ENCODE measurements at places on chromosomes 1 and 21.

DNA sequence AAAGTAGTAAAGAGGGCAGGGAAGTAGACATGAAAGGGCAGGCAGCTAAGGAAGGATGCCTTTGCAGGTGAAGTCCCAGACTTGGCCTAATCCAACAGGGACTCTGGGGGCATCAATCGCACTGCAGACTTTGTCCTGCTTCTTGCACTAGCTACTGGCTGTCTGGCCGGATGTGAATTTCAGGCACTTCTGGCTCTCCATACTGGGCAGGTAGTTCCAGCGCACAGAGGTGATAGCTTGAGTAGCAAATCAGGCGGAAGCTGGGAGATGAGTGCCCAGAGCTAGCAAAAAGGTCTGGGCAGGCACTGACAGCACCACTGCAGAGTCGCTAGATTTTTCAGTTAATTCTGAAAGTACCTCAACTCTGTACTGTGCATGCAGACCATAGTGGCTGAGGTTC is 997 bp downstream of the RSPH1 start:
- peaks cover 10% of the 10 kb centered on the region for H3K4me1 ChIP-seq
- no peak overlapping the region for H3K4me3 ChIP-seq
- no peak overlapping the region for H3K27ac ChIP-seq
- no peaks in the 10 kb centered on the region for H3K27me3 ChIP-seq

DNA sequence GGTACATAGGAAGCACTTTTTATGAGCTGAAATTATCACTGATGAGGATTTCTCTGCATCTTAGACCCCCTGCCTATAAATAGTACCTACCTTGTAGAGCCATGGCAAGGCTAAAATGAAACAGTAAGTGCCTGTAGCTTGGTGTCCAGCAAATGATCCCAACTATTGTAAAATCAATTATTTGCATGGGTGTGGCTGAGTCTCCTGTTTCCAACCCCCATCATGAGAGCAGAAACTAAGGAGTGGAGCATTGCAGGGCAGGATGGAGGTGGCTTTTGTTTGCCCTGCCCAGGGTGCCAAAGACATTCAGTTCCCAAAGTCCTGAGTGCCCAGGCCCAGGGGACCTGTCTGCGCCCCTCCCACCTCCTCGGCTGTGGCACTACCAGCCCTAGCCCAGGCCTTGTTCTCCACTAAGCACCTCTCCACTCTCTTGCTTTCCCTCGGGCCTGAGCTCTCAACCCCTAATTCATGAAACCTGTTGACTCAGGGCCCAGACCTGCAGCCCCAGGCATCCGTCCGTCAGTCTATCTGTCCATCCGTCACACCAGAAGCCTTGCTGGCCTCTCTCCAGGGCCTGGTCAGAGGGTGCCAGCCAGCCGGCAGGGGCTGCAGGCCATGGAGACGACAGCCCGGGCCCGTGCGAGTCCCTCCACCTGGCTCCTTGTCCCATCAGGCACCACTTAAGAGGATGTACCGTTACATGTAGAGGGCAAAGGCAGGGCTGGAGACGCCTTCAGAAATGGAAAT is 39.6 kb downstream of the PAX7 start:
- H3K27me3 ChIP-seq, result no peaks in the 10 kb centered on the region
- H3K4me1 ChIP-seq, result no peaks in the 10 kb centered on the region
- no peak for DNase-seq
- no peak overlapping the region for H3K27ac ChIP-seq
- H3K36me3 ChIP-seq, result no peaks in the 10 kb centered on the region

GRCh38 chr1:82879701-82880305 is 1079.1 kb downstream of the ADGRL2 start:
- no peaks in the 10 kb centered on the region for H3K36me3 ChIP-seq
- DNase-seq, result no peak
- H3K27ac ChIP-seq, result no peak overlapping the region
- H3K4me1 ChIP-seq, result no peaks in the 10 kb centered on the region
- H3K4me3 ChIP-seq, result no peak overlapping the region

DNA sequence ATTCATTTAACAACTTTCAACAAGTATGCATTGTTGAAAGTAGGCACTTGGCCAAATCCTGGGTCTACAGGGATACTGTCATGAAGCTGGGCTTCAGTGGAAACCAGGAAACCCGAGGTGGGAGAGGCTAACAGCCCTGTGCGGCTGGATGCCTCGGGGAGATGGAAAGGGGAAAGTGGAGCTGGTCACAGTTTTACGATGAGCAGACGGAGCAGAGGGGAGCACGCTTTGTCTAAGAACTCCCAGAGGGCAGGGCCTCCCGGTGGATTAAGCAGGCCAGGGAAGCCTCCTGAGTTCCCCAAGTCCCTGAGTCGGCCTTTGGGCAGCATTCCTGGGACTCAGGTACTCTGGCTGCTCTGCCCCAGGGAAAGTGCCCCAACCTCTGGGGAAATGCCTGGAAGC is 23.8 kb downstream of the STUM start:
- no peak for DNase-seq
- no peaks in the 10 kb centered on the region for H3K4me1 ChIP-seq
- H3K36me3 ChIP-seq, result no peaks in the 10 kb centered on the region
- no peak overlapping the region for H3K27ac ChIP-seq
- peaks cover 3% of the 10 kb centered on the region for H3K27me3 ChIP-seq

- DNase-seq, result no peak
- H3K36me3 ChIP-seq, result no peaks in the 10 kb centered on the region
- H3K27ac ChIP-seq, result no peak overlapping the region
Observed at GRCh38 chr1:71908303-71908702, 374.0 kb downstream of the NEGR1 start.

GRCh38 chr1:194813096-194813495 is 1626.7 kb upstream of the B3GALT2 start:
- H3K4me1 ChIP-seq, result no peaks in the 10 kb centered on the region
- DNase-seq, result no peak
- no peaks in the 10 kb centered on the region for H3K27me3 ChIP-seq
- no peak overlapping the region for H3K27ac ChIP-seq
- H3K4me3 ChIP-seq, result no peak overlapping the region
- no peaks in the 10 kb centered on the region for H3K36me3 ChIP-seq

GRCh38 chr1:10629816-10630571 is 155.2 kb downstream of the PEX14 start:
- no peak for DNase-seq
- H3K4me1 ChIP-seq, result no peaks in the 10 kb centered on the region
- no peak overlapping the region for H3K4me3 ChIP-seq
- no peaks in the 10 kb centered on the region for H3K27me3 ChIP-seq

DNA sequence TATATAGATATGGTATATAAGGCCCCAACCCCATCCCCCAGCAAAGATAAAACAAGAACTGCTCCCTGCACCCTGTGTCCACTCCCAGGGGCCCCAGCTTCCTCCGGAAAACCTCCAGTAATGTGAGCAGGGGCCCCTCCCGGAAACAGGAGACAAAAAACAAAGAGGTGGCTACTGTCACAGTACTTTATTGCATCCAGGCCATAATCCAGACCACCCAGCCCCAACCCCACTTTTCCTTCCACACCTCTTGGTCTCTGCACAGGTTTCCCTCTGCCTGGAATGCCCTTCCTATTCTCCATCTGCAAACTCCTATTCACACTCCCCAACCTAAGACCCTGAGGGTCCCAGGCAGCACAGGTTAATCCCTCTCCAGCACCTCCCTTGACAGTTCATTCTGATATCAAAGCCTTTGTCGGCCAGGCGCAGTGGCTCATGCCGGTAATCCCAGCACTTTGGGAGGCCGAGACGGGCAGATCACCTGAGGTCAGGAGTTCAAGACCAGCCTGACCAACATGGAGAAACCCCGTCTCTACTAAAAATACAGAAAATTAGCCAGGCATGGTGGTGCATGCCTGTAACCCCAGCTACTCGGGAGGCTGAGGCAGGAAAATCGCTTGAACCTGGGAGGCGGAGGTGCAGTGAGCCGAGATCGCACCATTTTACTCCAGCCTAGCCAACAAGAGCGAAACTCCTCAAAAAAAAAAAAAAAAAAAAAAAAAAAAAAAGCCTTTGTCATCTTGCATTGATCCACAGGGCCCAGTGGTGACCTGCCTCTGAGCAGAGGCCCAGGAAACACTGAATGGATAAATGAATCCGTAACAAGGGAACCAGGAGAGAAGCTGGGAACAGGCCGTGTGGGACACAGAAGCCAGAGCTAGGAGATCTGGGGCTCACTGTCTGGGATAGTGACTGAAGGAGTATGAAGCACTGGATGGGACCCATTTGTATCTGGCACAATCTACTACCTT is 2.3 kb upstream of the AUNIP start:
- H3K27ac ChIP-seq, result no peak overlapping the region
- H3K36me3 ChIP-seq, result no peaks in the 10 kb centered on the region
- DNase-seq, result no peak
- H3K4me1 ChIP-seq, result peaks cover 7% of the 10 kb centered on the region

DNA sequence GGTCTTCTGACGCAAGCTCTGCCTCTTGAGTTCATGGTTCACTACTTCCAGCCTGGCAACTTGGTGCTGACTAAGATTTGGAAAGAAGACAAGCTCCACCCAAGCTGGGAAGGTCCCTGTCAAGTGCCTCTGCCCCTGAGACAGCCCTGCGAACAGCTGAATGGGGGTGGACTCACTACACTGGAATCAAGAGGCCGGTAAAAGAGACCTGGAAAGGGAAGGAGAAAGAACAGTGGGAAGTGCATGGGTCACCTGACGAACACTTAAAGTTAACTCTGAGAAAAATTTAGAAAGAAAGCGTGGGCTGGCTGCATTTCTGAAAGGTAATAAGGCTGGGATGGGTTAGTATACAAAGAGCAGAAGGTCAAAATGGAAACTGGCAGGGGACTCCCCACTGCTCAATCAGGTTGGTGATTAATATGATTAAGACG is 26.1 kb upstream of the ZNF496 start:
- no peak overlapping the region for H3K27ac ChIP-seq
- H3K36me3 ChIP-seq, result no peaks in the 10 kb centered on the region
- H3K4me1 ChIP-seq, result no peaks in the 10 kb centered on the region
- H3K4me3 ChIP-seq, result no peak overlapping the region
- DNase-seq, result no peak

- peak overlapping the region; percentile 99 for H3K27ac ChIP-seq
- H3K4me3 ChIP-seq, result peak overlapping the region; percentile 60
- DNase-seq, result peak; percentile 96
- H3K36me3 ChIP-seq, result peaks cover 28% of the 10 kb centered on the region
- H3K4me1 ChIP-seq, result peaks cover 60% of the 10 kb centered on the region
- H3K27me3 ChIP-seq, result no peaks in the 10 kb centered on the region
Observed at GRCh38 chr1:154955039-154955717, 721 bp downstream of the PBXIP1 start.

DNA sequence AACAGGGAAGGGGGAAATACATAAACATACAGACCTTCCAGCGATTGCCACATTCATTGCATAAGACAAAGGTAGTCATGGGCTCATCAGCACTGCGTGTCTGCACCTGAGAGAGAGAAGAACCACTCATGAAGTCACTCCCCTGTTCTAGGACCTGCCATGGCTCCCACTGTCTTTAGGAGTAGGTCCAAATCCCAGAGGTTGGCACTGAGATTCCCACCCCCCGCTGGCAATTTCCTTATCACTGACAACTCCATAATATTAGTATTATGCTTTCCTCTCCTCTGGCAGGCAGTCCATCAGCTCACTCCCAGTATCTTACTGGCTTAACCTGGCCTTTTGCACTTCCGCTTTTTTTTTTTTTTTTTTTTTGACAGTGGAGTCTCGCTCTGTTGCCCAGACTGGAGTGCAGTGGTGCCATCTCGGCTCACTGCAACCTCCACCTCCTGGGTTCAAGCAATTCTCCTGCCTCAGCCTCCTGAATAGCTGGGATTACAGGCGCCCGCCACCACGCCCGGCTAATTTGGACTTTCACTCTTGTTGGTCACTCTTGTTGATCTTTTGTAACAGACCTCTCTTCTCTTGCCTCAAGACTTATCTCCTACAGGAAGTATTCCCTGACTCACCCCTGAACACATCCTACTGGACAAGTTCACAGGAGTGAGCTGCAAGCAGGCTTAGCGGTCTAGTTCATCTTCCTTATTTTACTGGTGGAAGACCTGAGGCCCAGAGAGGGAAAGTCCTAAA is 14.8 kb upstream of the ZNF436 start:
- no peak overlapping the region for H3K27ac ChIP-seq
- no peak for DNase-seq
- H3K27me3 ChIP-seq, result no peaks in the 10 kb centered on the region

- no peak for DNase-seq
- H3K36me3 ChIP-seq, result no peaks in the 10 kb centered on the region
- no peaks in the 10 kb centered on the region for H3K4me1 ChIP-seq
- no peaks in the 10 kb centered on the region for H3K27me3 ChIP-seq
- H3K4me3 ChIP-seq, result no peak overlapping the region
- no peak overlapping the region for H3K27ac ChIP-seq
Observed at GRCh38 chr1:107277022-107277421, 136.2 kb downstream of the NTNG1 start.

Measured in effector memory CD4-positive, alpha-beta T cell (primary cell).